ENCODE measurements at places on chromosomes 2 and 18. TPM values are rescaled to one million over a fixed set of nuclear protein-coding genes. Genes with fewer than 3 reads are reported as not detected.

DNA sequence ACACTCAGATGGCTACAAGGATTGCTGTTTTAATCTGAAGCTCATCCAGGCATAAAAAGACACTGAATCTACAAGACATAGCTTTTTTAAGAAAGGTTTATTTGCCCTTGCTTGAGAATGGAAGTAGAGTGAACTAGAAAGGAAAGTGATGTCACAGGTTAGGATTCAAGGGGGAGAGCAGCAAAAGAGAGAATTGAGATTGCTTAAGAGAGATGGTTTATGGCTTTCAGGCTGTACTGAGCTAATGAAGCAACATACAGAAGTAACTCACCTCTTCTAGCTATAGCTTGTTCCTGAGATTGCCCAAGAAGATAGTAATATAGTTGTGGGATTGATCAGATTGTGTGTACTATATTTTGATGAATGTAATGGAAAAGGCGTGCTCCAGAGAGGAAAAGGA lies 26.1 kb upstream of the ACVR2A start:
- no peak for DNase-seq

The TRIM43 gene
- polyA plus RNA-seq: not detected

DNA sequence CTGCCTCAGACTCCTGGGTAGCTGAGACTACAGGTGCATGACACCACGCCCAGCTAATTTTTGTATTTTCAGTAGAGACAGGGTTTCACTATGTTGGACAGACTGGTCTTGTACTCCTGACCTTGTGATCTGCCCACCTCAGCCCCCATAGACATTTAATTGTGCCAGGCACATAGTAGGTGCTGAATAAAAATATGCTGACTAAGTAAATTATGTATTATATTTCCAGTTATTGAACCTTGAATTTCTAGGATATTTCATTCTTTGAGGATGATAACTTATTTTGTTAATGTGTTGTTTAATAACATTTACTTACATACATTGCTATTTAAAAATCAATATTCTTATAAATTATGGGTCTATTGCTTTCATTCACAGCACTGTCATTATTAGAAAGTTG lies 190.4 kb upstream of the LRRTM4 start:
- DNase-seq: no peak

The ZNF396 gene
- polyA plus RNA-seq: 2.5 TPM

The IL1RN gene
- 2.5 TPM for polyA plus RNA-seq

DNA sequence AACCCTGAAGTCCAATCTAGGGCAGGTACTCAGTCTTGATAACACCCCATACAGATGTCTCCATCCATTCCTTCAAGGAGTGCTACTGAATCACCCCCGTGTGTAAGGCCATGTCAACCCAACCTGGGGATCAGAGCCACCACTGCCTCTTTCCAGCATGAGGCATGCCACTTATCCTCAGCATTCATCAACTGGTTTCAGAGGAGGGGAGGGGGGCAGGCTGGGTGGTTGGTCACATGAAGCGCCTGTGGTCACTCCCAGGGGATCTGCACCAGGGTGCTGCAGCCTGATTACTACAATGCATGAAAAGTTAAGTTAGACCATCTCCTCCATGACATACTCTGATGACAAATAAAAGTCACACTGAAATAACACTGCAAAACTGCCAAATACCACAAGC lies 65.0 kb downstream of the UXS1 start:
- no peak for DNase-seq

GRCh38 chr2:5691221-5691984 lies 781 bp upstream of the SOX11 start:
- DNase-seq: no peak

GRCh38 chr18:12608301-12608700 lies 49.6 kb downstream of the SPIRE1 start:
- no peak for DNase-seq

The ANKRD30BL gene
- polyA plus RNA-seq: 0.13 TPM

DNA sequence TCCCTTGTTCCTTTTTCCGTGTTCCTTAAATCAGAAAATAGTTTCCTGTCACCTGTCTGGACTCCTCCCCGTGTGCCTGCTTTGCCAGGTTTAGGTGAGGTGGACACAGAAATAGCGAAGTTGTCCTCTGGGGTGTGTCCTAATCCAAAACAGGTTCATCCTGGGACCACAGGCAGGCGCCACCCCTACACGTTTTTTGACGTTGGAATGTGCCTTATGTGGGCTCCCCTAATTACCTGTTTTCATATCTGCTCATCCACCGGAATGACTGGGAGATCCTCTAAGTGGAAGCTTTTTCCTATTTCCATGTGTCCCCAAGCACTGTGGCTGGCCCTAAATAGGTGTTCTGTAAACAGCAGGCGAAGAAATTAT lies 49.0 kb upstream of the PAIP2B start:
- DNase-seq: no peak

The LIMS2 gene
- polyA plus RNA-seq: 142 TPM

The GALNT5 gene
- not detected for polyA plus RNA-seq

The SH3RF3 gene
- polyA plus RNA-seq: 10.0 TPM

DNA sequence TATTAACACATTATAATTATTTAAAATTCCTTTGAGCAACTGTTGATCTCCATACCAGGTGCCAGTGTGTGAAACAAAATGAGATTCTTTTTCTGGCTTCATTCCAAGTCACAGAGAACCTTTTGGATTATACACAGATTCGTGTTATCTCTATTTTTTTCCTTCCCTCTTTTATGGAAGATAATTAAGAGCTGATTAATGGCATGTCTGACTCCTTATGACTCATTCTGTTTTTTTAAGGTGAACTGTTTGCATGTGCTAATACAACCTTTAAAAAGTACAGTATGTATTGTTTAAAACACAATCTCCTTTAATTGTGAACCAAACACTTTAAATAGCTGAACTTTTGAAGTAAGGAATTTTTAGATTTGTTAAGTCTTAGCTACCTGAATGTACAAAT lies 39.3 kb downstream of the PELI1 start:
- no peak for DNase-seq

GRCh38 chr2:45905632-45905958 lies 254.1 kb downstream of the PRKCE start:
- DNase-seq: no peak

DNA sequence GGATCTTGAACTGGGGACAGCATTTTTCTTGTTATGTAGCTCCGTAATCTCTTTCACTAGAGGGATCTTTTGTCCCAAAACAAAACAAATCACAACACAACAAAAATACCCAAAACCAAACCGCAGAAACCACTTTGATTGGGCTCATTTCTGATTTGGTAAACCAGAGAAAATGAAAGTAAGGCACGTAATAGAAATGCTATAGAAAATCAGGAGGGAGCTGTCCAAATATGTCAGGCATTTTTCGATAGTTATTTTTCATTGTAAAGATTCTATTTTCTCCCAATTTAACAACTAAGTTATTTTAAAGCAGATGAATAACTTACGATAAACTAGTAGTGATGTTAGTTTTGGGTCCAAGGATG lies 406.5 kb downstream of the XIRP2 start:
- no peak for DNase-seq

- no peak for DNase-seq
Observed at GRCh38 chr2:238774071-238774470, 73.8 kb upstream of the TWIST2 start.

DNA sequence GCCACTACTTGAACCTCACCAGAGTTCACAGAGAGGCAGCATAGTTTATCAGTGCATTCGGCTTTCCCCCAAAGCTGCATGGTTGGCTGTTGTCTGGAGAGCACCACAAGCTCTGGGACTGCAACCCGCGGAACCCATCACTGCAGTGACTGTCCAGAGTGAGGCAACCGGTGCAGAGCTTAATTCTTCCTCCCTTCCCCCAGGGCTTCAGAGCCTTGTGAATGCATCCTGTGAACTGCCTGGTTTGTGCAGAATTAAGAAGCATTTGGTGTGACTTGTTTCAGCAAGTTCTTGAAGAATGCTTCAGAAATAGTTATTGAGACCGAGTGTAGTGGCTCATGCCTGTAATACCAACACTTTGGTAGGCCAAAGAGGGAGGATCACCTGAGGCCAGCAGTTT lies 99.2 kb upstream of the FOSL2 start:
- no peak for DNase-seq

GRCh38 chr2:128032092-128032491 lies 4.2 kb upstream of the SAP130 start:
- DNase-seq: no peak

GRCh38 chr2:235044501-235045271 lies 92.9 kb downstream of the SH3BP4 start:
- no peak for DNase-seq

GRCh38 chr2:6999211-6999877 lies 82.1 kb downstream of the RNF144A start:
- no peak for DNase-seq
